KBM-7 (cell line): ENCODE measurements at places on chromosomes 11 and 22.

- DNase-seq: peak; percentile 34
These were observed 26.2 kb upstream of the PARVG start for GRCh38 chr22:44154436-44154942.

DNA sequence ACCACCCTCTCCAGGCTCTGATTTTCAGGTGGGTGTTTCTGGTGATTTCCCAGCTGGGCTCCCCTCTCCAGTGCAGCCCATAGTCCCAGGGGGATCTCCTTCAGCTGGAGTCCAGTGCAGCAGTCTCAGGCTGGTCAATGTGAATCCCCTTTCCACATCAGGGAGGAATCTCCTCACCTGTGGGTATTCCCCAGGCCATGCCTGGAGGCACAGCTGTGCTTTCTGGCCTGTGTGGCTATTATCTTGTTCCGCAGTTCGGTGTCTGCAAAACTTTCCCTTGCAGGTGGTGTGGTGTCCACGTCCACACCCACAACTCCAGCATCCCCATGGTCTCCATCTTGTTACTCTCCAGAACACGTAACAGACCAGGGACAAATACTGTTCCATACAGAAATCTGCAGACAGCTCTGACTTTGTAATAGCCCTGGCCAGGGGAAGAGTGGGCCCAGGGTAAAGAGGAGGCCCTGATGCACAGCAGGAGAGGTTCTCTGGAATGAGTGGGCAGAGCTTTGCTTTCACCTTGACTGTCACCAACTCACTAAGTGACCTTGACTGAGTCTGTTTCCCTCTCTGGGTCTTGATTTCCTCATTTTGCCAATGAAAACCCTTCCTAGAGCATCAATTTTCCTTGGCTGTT is 183.2 kb downstream of the CSNK2A3 start:
- no peak for DNase-seq

- no peak for DNase-seq
These were observed 3.2 kb downstream of the IFITM10 start for GRCh38 chr11:1746956-1747752.

- no peak for DNase-seq
These were observed 1129.1 kb downstream of the DLG2 start for GRCh38 chr11:84497981-84498411.

GRCh38 chr11:112795142-112795815 is 165.9 kb upstream of the NCAM1 start:
- DNase-seq: peak; percentile 41

- no peak for DNase-seq
These were observed 46.8 kb downstream of the PAMR1 start for GRCh38 chr11:35478471-35479091.

DNA sequence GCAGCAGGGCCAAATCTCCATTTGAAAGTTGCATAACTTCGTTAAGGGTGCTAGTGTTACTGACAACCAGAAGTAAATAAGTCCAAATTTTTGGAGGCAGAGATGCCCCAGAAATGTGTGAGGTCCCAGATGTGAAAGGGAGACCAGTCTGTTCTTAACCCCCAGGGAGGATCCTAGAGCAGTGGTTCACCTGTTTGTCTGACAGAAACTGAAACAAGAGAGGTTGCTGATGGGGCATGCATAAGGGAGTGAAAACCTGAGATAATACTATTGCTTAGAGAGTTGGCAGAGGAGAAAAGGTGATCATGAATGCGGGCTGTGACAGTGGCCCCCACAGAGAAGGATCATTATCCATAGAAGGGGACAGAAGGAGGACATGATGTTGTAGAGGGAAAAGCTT is 3.8 kb downstream of the CBLIF start:
- no peak for DNase-seq
